Stimulated activated CD4-positive, alpha-beta T cell treated with anti-CD3 and anti-CD28 coated beads, Interleukin-15, amount 100 ng/mL, for 1 hour (primary cell): ENCODE measurements at places on chromosomes 5 and 9.

- no peak for DNase-seq
These were observed 223.1 kb upstream of the ITGA1 start for GRCh38 chr5:52564587-52564986.

DNA sequence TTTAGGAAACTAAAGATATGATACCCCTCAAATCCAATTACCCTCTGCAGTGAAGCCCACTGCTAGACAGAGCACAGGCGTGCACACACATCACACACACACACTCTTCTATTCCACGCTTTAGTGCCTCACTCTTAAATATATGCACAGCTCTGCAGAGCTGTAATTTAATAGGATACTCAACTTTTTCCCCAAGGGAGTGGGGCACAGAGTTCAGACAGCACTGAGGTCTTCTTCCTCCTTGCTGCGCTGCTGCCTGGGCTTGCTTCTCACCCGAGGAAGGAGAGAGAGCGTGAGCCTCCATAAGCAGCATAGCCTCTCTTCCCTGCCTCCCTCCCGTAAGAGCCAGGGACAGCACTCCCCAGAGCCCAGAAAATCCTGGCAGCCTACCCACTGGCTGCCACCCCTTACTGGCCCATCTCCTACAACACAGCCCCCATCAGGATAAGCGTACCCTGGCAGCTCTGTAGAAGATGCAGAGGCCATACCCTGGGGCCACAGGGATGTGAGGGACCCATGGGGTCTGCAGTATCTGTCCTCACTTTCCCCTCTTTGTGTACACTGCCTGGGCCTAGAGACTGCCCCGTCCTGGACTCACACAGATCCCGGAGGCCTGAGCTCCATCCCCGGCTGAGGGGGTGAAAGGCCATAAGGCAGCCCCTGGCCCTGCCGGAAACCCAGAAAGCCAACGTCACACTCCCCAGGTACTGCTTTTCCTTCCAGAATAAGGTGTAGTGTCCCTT lies 102.1 kb downstream of the C5orf15 start:
- DNase-seq, result no peak

GRCh38 chr9:137021979-137022661 lies 5.9 kb downstream of the ABCA2 start:
- DNase-seq, result peak; percentile 64

- DNase-seq, result peak; percentile 10
These were observed 534 bp downstream of the ERP44 start for GRCh38 chr9:100098046-100098886.

- DNase-seq, result no peak
These were observed 179.6 kb downstream of the GRIA1 start for GRCh38 chr5:153670101-153670500.

DNA sequence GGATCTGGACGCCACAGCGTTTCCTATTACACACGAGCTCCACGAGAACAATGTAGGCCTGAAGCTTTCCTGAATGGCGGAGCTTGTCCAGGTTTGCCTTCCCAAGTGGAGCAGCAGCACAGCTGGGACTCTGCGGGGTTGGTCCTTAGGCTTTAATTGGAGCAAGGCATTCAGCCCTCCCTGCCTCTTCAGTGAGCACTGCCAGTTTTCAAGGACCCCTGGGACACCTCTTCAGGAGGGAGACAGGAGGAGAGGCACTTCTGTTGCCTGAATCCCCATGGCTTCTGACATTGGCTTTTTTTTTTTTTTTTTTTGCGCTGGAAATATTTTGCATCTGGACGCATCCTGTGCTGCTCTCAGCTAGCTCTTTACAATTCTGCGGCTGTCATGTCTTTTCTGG lies 179.4 kb downstream of the SEMA6A start:
- no peak for DNase-seq

- no peak for DNase-seq
These were observed 90.4 kb upstream of the IL6ST start for GRCh38 chr5:56085193-56085592.

DNA sequence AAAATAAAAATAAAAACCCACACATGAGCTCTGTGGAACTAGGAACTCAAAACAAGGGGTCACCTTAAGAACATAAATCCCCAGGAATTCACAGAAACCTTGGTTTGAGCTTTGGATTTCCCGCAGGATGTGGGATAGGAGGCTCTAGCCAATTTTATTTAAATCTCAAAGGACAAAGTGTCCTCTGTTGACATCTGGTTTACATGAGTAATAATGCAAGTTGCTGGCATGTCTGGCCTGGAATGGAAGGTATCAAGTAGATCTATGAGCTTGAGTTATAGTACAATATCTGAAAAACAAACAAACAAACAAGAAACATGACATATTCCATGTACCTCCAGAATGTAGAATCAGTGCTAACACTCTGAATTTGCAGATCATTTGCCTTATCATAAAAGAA lies 94.2 kb upstream of the SLIT3 start:
- DNase-seq, result no peak

DNA sequence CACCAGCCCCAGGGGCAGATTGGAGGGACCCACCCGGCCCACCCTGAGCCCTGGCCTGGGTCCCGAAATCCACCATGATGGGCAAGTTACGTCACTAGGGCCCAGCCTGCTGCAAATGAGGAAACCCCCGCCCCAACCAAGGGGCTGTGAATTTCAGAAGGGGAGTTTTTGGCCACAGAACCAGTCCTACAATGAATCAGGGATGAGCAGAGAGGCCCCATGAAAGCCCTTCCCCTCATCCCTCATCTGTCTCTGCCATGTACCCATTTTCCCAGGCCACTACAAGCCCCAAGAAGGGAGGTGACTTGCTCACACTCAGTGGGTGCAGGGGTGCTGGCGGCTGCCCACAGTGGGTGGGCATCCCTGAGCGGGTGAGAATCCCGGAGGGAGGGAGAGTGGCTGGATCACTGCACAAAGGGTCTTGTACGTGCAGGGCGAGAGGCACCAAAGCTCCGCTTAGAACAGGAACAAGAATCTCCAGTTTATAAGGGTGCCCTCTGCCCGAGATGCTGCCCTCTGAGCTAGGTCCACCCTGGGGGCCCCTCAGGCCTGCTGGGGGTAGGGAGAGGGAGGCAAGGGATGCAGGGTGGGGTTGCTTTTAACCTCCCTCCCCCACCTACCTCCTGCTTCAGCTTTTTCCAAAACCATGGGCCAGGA lies 10.4 kb upstream of the TCF7 start:
- DNase-seq, result no peak

GRCh38 chr5:115415143-115415491 lies 118.7 kb upstream of the CCDC112 start:
- DNase-seq, result no peak

DNA sequence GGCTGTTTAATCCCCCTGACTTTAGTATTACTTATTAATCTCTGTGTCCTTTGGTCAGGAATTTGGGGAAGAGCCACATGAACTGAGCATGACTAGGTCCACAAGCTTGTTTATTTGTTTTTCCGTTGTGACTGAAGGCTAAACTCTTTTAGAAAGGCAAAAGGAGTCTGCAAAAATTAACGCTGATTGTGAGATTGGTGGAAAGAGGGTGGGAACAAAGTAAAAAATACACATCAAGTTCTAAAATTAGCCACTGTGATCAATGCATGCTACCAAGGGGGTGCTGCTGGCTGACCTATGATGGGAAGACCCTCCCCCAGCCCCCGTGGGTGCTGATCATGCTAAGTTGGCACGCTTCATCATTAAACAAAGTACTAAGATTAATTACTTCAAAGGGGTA lies 356.8 kb downstream of the ADGRV1 start:
- no peak for DNase-seq

- DNase-seq, result no peak
These were observed 85.4 kb downstream of the ANKRD55 start for GRCh38 chr5:56147659-56148230.

DNA sequence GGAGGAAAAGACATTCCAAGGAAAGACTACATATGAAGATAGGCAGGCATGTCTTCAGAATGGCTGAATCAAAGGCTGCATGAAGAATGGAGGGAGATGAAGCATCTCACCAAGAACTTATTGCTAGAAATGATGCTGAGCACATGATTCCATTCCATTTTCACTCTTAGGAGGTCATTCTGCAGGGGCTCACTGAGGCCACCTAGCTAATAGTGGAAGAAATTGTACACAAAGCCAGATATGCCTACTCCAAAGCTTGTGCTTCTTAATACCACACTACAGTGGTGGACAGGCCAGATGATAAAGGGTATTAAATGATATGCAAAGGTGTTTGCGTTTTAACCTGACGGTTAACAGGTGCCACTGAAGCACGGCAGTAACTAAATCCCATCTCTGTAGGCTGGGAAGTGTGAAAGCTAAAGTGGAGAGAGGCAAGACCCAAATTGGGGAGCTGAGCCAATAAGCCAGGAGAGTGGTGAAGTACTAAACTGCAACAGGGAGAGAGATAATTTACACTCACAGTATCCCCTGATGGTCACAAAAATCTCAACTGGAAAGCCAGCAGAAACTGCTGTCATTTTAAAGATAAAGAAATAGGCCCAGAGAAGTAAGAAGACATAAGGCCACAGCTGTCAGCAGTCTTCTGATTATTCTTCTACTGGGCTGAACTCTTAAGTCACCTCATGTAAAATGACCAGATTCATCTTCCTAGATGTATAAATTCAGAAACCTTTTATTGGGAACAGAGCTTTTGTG lies 14.6 kb downstream of the NDUFA8 start:
- DNase-seq, result no peak

DNA sequence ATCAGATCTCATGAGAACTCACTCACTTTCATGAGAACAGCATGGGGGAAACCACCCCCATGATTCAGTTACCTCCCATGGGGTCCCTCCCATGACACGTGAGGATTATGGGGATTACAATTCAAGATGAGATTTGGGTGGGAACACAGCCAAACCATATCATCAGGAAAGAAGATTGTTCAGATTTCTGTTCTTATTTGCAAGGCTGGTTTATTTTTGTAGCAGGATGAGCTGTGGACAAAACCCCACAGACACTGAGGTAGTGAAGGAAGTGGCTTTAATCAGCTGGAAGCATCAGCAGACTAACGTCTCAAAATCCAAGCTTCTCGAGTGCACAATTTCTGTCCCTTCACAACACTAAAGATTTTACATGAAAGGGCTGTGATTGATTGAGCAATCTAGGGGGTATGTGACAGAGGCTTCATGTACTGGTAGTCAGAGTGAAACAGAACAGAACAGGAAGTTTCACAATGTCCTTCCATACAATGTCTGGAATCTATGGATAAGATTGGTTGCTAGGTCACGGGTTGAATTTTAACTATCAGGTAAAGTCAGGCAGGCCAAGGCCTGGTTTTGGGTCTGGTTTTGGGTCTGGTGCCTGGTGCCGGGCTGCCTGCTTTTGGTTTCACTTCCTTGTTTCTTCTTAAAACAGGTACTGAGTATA lies 91.3 kb upstream of the ZNF366 start:
- no peak for DNase-seq

DNA sequence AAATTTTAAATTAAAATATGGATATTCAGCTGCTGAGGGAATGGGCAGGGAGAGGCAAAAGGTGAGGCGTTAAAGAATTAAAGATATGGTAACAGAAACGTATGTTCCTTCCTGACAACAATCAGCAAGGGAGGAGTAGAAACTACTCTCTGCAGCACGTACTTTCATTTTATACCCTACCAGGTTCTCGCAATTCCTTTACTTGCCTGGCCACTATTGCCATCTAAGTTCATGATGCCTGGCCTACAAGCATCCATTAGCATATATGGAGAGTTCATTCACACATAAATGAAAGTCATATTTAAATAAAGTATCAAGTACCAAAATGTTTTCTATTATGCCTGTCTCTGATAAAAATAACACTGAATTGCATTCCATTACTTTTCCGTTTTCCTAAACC lies 125.1 kb downstream of the BNC2 start:
- DNase-seq, result no peak

- DNase-seq, result no peak
These were observed 61.0 kb upstream of the PRDM9 start for GRCh38 chr5:23446424-23446823.

- DNase-seq, result no peak
These were observed 2.2 kb downstream of the FAM78A start for GRCh38 chr9:131273856-131274673.

DNA sequence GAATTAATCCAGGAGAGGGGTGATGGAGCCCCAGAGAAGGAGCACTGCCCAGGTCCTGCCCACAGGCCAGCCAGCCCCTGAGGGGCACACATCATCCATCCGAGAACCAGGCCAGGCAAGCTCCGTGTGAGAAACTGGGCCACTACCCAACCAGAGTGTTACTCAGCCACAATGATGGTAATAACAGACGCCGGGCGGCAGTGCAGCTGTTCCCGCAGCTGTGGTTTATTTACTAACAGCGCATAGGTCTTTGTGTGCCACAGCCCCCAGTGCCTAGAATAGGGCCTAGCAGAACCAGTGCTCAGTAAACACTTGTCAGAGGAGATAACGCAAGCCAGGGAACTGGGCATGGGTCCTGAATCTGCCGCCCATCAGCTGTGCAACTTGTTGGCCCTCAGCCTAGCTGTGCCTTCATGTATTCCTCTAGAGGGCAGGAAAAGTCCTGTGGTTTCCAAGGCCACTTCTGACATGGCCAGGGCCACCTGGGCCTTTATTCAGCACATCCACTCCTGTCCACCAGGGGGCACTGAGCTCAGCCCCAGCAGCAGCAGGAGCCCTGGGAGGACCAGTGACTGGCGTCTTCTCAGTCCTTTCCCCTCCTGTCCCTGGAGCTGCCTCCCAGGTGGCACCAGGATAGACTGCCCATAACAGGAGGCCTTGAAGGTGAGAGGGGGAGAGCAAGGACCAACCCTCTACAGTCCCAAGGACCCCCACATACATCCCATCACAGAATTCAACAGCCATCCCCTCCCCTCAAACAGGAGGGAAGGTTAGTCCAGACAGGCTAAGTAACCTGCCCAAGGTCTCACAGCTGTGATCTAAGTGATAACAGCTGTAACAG lies 2.1 kb downstream of the MXD3 start:
- DNase-seq, result peak; percentile 42

- no peak for DNase-seq
These were observed 32.4 kb downstream of the CTNNAL1 start for GRCh38 chr9:108980893-108981292.

DNA sequence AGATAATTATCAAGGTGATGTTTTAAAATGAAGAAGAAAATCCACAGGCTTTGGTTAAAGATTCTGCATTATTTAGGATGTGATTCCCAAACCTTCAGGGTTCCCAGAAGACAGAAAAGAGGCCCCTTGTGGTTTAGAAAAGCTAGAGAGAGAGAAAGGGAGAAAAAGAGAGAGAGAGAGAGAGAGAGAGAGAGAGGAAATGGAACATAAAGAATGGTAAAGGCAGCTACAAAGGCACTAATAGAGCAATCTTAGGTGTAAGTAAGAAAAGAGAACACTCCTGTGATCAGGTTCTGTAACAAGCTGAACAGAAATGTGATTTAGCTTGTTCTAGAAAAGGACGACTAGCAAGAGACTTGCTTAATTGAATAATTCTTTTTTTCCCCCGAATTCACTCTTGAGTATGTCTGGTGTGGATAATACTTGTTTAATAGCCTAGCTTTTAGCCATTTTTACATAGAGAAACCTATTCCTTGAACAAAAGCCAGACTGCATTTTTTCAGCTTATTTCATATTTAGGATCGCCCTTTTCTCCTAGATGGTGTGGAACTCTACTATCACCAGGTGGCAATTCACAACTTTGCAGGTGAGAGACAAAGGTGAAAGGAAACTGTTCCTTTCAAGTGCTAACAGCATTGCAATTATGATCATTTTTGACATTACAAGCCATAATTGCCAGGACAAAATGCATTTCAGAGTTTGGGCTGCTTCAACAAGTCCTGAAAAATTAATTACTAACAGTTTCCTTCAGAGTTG lies 57.6 kb upstream of the SH3GL2 start:
- no peak for DNase-seq

GRCh38 chr9:79083621-79084020 lies 488.1 kb upstream of the TLE4 start:
- no peak for DNase-seq
